ENCODE measurements at places on chromosomes 6 and 20. TPM values are rescaled to one million over a fixed set of nuclear protein-coding genes. Genes with fewer than 3 reads are reported as not detected.

HLA-DOB gene
- total RNA-seq = 43.9 TPM

NFATC2 gene
- 42.1 TPM for total RNA-seq

CGA gene
- total RNA-seq = not detected

EIF2S2 gene
- total RNA-seq = 45.3 TPM

MRPS18A gene
- total RNA-seq = 30.9 TPM

BNIP5 gene
- total RNA-seq = not detected

C6orf58 gene
- not detected for total RNA-seq

HDGFL1 gene
- total RNA-seq = not detected

BTN3A1 gene
- 142 TPM for total RNA-seq

CD24 gene
- 33.2 TPM for total RNA-seq

TMEM244 gene
- total RNA-seq = not detected

FAM184A gene
- total RNA-seq = 1.9 TPM

KCNG1 gene
- total RNA-seq = 5.0 TPM

SLC17A4 gene
- not detected for total RNA-seq

CLPSL1 gene
- total RNA-seq = not detected

SLC22A7 gene
- total RNA-seq = not detected

GRM1 gene
- total RNA-seq = 0.09 TPM

DPPA5 gene
- total RNA-seq = not detected

SLC26A8 gene
- 7.2 TPM for total RNA-seq

BPIFB4 gene
- total RNA-seq = not detected
